ENCODE measurements at places on chromosomes 12 and 14. TPM values are rescaled to one million over a fixed set of nuclear protein-coding genes. Genes with fewer than 3 reads are reported as not detected.
A peak's percentile ranks its signal among the peaks of the same experiment; 100 is the strongest.

DNA sequence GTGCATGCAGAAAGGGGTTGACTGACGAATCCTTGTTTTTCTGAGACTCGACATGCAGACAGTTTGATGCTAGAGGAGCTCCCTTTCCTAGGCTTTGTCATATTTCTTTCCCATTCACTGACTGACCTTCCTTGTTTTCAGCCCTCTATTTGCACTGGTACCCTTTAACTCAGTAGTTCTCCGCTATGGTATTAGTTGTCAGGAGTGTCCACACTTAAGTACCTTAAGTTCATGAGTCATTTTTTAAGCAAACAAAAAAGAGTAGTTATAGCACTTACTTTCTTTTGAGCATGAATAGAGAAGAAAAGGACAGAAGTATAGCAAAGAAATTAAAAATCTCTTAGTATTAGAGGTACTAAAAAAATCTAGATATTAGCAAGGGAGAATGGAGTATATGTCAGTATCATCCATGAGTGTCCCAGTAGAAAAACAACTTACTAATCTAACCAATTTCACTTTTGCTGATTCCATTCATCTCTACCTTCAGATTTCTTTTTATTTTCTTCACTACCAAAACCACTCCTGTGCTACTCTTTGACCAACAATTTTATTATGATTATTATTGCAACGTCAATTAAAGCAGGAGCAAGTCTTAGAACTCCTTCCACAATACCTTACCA, 8.3 kb downstream of the ATP2B1 start:
- no peak for DNase-seq
- no peaks in the 10 kb centered on the region for H3K36me3 ChIP-seq
- H3K4me3 ChIP-seq: peak overlapping the region; percentile 61
- H3K27me3 ChIP-seq: no peaks in the 10 kb centered on the region

ORAI1 gene
- 181 TPM for polyA plus RNA-seq

DNA sequence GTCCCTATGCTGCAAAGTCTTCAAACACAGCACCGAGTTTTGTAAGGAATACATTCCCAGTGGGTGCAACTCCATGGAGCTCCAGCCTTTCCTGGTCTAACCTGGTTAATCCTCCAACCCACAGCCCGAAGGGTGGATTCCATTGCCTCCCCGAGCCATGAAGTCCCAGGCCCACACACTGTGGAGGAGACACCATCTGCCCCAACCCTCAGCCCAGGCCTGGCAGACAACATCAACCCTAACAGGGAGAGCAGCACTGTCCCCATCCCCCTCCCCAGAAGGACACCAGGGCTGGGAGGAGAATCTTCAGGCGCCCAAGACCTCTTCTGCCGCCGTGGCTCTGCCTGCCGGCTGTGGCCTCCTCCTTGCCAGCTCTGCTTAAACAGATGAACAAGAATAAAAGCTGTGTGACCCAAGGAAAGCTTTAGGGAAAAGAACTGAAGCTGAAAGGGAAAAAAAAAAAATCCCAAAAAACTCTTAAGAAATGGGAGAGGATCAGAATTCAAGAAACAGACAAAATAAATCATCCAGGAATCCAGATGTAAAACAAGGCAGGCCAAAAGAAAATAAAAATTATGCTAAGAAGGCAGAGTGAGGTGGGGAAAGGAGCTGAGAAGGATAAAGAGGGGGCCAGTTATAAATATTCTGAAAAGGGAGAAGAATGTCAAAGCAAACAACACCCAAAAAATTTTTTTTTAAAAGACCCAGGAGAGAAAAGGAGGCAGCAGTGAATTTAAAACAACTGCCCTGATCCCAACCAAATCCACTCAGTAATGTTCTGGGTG, 16.0 kb upstream of the ZFP36L1 start:
- no peak overlapping the region for H3K27ac ChIP-seq
- DNase-seq: no peak
- no peaks in the 10 kb centered on the region for H3K36me3 ChIP-seq
- H3K4me3 ChIP-seq: no peak overlapping the region
- H3K27me3 ChIP-seq: no peaks in the 10 kb centered on the region
- H3K4me1 ChIP-seq: peaks cover 21% of the 10 kb centered on the region

GRCh38 chr12:106760184-106760531, 14.3 kb upstream of the RIC8B start:
- no peak for DNase-seq
- peaks cover 12% of the 10 kb centered on the region for H3K4me1 ChIP-seq
- peak overlapping the region; percentile 66 for H3K27ac ChIP-seq
- no peaks in the 10 kb centered on the region for H3K36me3 ChIP-seq

DNA sequence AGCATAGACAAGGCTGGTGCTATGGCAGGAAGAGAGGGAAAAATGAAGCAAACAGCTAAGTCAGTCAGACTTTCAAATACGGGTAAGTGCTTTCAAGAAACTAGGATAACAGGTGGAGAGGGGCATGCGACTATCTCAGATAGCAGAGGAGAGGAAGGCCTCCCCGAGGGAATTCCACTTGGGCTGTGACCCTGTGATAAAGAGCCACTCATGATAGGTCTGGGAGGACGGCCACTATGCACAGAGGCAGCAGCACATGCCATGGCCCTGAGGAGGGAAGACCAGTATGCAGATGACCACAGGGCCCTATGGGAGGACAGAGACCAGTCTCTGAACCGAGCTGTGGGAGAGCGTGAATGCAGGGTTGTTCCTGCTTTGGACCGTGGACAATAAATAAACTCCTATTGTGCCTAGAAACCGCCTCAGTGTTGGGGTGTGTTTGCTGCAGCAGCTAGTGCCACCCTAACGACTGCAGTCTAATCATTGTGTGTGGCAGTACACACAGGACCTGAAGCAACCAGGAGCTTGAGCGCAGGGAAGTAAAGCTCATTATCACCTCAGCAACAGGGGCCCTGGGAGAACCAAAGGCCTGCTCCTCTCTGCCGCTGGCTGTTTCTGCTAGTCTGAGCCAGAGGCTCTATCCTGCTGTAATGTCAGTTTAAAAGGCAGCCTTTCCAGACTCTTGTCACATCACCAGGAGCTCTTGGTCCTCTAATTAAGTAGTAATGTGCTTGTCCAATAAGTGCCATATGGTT, 119.1 kb downstream of the CACNA1C start:
- no peaks in the 10 kb centered on the region for H3K36me3 ChIP-seq
- no peak overlapping the region for H3K4me3 ChIP-seq
- H3K27me3 ChIP-seq: peaks cover 3% of the 10 kb centered on the region
- no peak for DNase-seq
- no peak overlapping the region for H3K27ac ChIP-seq

- H3K4me1 ChIP-seq: no peaks in the 10 kb centered on the region
- no peak overlapping the region for H3K27ac ChIP-seq
- no peaks in the 10 kb centered on the region for H3K27me3 ChIP-seq
- DNase-seq: no peak
- H3K4me3 ChIP-seq: no peak overlapping the region
Observed at GRCh38 chr12:121981456-121981855, 40.2 kb upstream of the BCL7A start.

- H3K4me3 ChIP-seq: no peak overlapping the region
- no peaks in the 10 kb centered on the region for H3K4me1 ChIP-seq
- H3K36me3 ChIP-seq: no peaks in the 10 kb centered on the region
- no peak for DNase-seq
Observed at GRCh38 chr12:105585107-105585506, 254.6 kb downstream of the C12orf75 start.

NEUROD4 gene
- not detected for polyA plus RNA-seq

DNA sequence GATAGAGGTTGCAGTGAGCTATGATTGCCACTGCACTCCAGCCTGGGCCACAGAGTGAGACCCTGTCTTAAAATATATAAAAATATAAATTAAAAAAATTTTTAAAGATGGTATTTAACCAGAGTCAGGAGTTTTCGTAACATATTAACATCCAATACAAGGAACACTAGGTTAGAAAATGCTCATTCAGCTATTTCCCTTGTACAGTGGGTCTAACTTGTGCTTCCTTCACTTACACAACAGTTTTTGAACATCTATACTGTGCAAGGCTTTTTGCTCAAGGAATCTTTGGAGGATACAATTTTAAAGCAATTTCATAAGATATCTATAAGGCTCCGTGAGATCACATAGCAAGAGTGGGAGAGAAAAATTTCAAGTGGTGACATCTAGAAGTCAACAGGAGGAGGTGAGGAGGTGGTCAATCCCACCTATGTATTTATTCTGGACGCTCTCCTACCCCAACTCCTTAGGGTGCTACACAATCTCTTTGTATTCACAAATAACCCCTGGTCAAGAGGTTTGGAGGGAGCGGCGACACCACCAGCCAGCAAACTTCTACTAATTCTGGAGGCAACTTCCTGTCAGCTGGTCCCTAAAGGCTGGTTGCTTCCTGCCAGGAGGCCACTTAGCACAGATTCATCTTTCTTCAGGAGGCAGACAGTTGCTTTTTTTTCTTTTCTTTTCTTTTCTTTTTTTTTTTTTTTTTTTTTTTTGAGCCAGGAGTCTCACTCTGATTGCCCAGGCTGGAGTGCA, 22.2 kb downstream of the DUSP16 start:
- H3K27me3 ChIP-seq: no peaks in the 10 kb centered on the region
- peak overlapping the region; percentile 17 for H3K4me3 ChIP-seq
- H3K4me1 ChIP-seq: peaks cover 39% of the 10 kb centered on the region
- peaks cover 10% of the 10 kb centered on the region for H3K36me3 ChIP-seq

- no peak for DNase-seq
- no peaks in the 10 kb centered on the region for H3K36me3 ChIP-seq
- H3K4me1 ChIP-seq: no peaks in the 10 kb centered on the region
- H3K27me3 ChIP-seq: no peaks in the 10 kb centered on the region
Observed at GRCh38 chr12:82852529-82852928, 165.8 kb downstream of the TMTC2 start.

DNA sequence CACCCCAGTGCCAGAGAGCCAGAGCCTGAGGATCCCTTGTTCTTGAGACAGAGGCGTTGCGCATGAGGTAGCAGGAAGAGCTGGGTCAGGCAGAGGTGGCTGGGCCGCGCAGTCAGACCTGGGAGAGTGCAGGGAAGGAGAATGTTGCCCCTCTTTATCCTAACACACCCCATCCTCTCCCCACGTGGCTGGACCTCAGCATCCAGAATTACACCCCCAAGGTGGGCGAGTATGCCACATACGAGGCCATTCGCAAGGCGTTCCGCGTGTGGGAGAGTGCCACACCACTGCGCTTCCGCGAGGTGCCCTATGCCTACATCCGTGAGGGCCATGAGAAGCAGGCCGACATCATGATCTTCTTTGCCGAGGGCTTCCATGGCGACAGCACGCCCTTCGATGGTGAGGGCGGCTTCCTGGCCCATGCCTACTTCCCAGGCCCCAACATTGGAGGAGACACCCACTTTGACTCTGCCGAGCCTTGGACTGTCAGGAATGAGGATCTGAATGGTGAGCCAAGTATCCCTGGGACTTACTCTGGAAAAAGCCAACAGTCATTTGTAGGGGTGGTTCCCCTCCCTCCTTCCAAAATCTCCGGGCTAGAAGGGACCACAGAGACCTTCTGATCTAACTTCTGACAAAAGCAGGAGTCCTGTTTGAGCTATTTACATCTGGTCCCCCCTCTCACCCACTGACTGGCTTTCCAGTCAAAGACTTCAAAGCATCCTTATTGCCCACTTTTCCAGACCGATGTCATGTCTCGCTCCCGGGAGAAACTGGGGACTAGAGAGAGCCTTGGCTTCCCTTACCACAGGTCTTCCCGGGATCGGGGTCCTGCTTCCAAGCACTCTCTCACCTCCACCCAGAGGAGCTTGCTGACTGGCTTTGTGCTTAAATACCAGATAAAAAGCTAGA, 6.1 kb downstream of the MMP14 start:
- no peaks in the 10 kb centered on the region for H3K27me3 ChIP-seq
- H3K27ac ChIP-seq: no peak overlapping the region
- no peak overlapping the region for H3K4me3 ChIP-seq
- DNase-seq: no peak

DNA sequence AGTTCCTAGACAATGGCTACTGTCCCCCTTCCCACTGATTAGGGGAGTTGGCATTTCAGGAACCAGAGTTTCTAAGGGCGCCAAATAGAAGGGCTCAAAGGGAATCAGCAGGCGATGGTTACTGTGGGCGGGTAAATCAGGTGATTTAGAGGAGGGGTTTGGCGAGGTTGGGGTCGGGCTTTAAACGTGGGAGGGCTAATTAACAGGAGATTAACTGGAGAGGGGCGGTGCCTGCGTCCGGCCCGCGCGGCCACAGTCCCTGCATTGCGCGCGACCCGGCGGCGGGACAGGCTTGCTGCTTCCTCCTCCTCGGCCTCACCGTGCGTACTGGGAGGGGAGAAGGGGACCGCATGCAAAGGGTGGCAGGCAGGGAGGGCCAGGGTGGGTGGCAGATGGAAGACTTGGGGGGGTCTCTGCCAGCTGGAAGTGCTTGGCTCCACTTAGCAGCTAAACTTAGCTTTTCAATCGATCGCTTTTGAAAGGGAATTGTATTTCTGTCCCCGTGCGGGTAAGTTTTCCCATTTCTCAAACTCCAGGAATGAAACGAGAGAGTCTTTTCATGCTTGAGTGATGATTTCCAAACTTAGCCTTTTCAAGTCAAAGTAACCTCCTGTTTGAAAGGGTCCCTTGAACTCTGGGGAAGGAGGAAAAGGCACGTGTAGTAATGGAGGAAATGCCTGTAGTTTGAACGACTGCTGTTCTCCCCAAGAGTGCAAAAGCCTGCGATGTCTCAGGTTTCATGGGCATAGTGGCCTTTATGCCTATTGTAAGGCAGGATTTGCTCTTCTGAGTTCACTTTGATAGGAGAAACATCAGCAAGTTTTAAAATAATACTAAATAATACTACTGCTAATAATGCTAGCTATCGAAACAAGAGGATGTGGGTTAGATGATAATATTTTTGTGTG, at the start of gene MGST1:
Gene MGST1 (plus strand): TSS at position 255 of the 908 bp plus-strand sequence. CDS start 6,608 bp downstream, outside the sequence.
- DNase-seq: no peak
- H3K27me3 ChIP-seq: no peaks in the 10 kb centered on the region
- no peaks in the 10 kb centered on the region for H3K36me3 ChIP-seq
- H3K4me1 ChIP-seq: no peaks in the 10 kb centered on the region

DNA sequence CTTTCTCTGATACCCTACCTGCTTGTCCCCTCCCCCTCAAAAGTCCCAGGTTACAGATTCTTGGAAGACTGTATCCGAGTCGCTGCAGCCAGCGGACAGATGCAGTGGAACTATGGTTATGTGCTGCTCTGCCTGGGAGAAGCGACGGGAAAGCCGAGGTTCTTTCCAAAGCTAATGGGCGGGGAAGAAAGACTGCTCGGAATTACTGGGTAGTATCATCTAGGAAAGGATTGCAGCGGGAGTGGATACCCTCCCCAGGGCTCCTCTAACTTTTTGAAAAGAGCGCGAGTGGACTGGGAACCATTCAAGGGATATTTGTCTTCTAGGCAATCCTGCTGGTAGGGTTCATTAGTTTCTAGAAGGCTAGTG, 1.4 kb downstream of the PTHLH start:
- H3K4me1 ChIP-seq: peaks cover 32% of the 10 kb centered on the region
- H3K27me3 ChIP-seq: peaks cover 47% of the 10 kb centered on the region
- no peak overlapping the region for H3K4me3 ChIP-seq
- DNase-seq: no peak
- H3K36me3 ChIP-seq: no peaks in the 10 kb centered on the region

BICDL1 gene
- polyA plus RNA-seq: 1.6 TPM
